Natural killer cell (primary cell): ENCODE measurements at places on chromosomes 7 and 10.

DNA sequence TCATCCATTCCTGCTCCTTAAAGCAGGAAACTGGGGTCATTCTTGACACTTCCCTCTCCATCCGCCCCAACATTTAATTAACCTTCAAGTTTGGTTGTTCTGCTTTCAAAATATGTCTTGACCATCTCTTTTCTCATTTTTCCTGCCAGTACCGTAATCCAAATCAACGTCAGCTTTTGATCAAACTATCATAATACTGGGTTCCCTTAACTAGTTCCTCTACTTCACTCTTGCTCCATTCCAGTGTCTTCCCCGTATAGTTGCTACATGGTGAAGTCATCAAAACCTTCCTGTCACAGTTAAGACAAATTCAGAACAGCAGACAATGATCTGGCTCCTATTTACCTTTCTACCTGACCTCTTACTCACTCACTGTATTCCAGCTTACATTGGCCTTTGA is 6.6 kb upstream of the KLF14 start:
- no peak for DNase-seq

DNA sequence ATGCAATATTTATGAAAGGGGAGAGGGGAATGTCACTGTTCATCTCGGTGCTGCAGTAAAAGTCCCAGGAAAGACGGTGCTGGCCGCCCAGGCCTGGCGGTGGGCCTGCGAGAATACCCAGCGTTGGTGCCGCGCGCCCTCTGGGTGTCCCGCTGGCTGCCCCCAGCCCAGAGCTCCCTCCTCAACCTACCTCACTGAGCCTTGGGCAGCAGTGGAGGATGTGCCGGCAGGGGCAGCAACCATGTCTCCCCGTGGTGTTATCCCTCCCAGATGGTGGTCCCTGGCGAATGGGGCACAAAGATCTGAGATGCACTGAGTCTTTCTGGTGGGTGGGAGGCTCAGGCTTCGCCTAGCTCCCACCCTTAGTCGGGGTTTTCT is 9.5 kb upstream of the TLX1 start:
- no peak for DNase-seq

- no peak for DNase-seq
Observed at GRCh38 chr10:77857272-77857671, 69.3 kb downstream of the DLG5 start.

DNA sequence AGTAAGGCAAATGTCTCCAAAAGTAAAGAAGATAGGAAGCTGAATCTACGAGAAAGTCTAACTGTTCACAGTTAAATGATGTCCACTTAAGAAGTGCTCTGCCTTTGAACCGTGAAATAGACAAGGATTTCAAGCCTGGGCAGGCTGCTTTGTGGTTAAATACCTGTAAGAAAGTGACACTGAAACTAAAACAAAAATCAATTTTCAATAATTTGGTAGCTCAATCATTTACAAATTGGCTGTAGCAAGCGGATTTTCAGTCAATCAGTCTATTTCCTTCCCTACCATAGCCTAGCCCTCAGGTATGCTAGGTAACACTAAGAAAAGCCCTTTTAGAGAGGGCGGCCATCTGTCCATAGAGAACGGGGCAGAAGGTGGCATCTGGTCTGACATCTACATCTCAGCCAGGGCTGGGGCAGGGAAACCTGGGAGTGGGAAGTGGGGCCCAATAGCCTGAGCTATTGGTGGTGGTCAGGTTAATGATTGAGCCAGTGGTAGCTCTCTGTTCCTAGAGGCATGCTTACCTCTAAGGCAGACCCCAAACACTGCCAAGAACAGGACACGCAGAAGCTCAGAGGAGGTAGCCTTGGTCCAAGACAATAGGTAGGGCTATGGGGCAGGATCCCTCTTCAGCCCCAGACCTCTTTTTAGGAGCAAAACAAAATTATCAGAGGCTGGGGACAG is 223.2 kb downstream of the CCSER2 start:
- no peak for DNase-seq

DNA sequence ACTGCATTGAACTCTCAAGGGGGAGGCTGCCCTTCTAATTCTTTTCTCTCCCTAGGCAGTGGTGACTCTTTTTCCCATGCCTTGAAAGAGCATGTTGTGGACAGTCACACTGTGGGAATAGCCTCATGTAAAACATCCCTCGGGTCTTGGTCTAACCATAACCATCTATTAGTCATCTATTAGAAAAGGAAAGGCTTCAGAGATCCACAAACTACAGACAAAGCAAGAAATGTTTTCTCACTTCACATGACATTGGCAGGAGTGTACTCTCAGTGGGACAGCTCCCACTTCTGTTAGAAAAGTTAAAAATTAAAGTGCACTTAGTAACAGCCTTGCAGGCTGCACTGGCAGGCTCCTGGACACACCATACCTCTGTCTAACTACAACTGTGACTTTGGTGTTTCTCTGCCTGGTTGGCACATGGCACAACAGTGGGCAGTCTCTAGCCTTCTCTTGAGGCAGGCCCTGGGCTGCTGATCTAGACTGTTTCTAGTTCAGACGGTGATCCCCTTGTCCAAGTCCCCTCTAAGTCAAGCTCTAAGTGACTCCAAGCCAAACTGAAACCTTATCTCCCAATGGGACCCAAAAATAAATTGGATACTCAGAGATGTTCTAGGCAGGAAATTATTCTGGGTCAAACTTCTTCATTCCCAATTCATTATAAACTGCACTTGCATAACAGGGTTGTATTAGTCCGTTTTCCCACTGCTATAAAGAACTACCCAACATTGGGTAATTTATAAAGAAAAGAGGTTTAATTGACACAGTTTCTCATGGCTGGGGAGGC is 57.9 kb upstream of the ITGB1 start:
- no peak for DNase-seq

- no peak for DNase-seq
Observed at GRCh38 chr10:128422190-128422589, 296.0 kb upstream of the MKI67 start.
